ENCODE measurements at places on chromosomes 1 and 21.
A peak's percentile ranks its signal among the peaks of the same experiment; 100 is the strongest.

DNA sequence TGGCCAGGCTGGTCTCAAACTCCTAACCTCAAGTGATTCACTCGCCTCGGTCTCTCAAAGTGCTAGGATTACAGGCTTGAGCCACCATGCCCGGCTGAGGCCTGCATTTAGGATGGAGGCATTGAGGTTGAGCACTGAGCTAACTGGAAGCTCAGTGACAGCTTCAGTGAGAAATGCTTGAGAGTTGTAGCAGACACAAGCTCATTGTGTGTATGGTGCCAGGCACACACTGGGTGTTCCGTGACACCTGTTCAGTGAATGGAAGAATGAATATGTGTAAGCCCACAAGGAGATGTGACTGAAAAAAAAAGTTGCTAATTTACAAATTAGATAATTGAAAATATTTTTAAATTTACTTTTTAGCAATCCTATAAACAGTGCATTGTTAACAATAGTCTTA is 21.8 kb downstream of the LURAP1 start:
- no peak for DNase-seq

GRCh38 chr1:189269011-189269410 is 1208.7 kb downstream of the BRINP3 start:
- no peak for DNase-seq

- DNase-seq: no peak
These were observed 163.1 kb downstream of the KCNJ6 start for GRCh38 chr21:37753122-37753599.

DNA sequence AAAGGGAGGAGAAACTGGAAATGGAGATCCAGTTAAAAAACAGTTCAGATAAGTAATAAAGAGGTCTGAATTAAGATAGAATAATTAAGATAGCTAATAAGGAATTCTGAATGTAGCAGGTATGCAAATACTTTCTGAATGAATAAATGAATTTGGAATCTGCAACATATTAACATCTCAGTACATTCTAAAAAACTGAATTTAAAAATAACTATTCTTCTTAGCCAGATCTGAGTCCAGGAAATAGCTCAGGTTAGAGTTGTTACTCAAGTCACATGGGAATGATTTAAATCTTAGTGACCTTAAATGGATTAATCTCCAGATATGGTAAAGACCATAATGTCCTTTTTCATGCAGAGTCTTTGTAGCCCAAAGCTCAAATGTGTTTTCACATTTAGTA is 51.2 kb downstream of the EYA3 start:
- no peak for DNase-seq

GRCh38 chr1:21384620-21385019 is 55.3 kb upstream of the NBPF3 start:
- no peak for DNase-seq

DNA sequence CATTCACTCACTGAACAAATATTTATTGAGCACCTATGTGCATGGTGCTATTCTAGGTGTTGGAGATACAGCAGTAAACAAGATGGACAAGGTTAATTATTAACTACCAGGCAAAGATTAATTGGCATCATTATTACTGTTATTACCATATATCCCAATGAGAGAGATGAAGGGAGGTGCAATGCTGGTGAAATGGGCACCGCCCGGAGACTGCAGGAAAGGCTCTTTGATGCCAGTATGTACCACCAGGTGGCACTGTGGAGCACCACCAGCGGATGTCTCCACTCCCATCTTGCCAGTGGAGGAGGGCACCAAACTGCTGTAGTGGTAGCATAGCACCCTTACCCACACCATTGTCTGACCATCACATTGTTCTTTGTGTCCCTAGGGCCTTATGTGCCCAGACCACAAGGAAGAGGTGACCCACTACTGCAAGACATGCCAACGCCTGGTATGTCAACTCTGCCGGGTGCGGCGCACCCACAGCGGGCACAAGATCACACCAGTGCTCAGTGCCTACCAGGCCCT is 3.0 kb downstream of the TRIM46 start:
- peak; percentile 76 for DNase-seq

- DNase-seq: no peak
These were observed 126.6 kb downstream of the ACTL8 start for GRCh38 chr1:17881761-17882160.

DNA sequence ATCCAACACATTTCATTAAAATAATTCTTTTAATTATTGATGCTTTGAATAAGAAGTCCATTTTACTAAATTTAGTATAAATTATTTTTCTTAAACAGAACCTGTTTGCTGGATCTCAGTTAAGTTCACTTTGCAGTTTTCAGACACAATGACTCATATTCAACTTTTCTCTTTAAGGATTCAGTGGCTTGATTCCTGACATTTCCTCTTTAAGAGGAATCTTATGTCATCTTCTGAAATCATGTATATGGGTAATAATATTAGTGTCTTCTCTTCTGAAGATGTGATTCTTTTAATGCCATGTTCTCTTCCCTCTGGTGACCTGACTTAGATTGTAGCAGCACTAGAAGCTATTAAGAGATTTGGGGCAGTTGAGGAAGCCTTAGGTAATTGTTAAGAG is 12.6 kb downstream of the CREG1 start:
- DNase-seq: no peak

- no peak for DNase-seq
These were observed 275.4 kb downstream of the RPS6KC1 start for GRCh38 chr1:213326281-213327016.

DNA sequence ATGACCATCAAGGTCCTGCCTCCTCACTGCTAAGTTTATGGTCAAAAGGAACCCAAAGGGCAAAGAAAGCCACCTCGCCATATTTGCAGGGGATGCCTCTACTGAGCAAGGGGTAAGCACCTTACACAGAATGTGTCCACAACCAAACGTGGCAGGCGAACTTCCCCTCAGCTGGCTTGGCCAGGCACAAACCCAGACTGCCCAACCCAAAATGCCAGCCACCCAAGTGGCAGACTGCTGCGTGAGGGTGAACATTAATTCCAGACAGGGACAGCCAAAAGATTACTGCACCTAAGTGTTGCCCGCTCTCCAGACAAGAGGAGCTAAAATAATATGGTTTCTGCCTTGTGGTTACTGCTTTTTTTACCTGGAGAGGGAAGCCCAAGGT is 16.0 kb downstream of the ZNF697 start:
- DNase-seq: no peak

- DNase-seq: peak; percentile 79
These were observed at the start of gene SPOCD1 for GRCh38 chr1:31815752-31816500. Gene SPOCD1, minus strand, starts transcription at chr1:31816022. Its CDS starts 689 bp downstream, at chr1:31815333.

DNA sequence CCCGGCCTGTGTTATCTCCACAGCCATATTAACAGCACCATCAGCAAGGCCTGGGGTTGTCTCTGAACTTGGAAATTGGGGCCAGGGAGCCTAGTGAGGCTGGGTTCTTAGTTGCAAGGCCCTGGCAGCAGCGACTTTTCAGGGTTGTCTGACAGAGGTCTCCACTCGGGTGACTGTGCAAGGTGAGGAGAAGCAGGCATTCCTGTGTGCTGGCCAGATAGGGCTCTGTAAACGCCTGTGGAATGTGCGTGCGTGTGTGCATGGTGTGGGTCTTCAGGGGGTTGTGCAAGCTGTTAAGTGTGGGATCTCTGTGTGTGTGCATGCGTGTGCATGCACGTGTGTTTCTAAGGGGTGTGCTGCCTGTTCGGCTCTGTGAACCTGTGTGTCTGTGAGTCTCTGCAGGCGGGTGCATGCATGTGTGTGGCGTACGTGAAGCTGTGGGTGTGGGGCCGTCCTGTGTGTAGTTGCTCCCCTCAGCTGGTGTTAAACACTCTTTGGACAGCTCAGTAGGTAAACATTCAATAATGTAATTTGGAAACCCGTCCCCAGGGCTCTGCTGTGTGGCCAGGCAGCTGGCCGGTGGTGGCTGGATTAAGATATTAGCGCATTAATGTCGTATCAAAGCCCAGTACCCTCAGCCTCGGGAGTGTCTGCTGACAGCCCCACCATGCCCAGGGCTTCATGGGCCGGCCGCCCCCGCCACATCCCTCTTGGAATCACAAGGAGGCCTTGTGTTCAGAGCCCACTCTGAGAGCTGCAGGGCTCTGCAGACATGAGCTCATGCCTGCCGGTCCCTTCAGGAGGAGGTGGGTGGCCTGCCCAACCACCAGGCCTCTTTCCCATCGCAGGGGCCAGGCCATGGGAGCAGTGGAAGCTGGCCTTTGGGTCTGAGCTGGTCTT is 189.9 kb downstream of the FOXD2 start:
- no peak for DNase-seq

DNA sequence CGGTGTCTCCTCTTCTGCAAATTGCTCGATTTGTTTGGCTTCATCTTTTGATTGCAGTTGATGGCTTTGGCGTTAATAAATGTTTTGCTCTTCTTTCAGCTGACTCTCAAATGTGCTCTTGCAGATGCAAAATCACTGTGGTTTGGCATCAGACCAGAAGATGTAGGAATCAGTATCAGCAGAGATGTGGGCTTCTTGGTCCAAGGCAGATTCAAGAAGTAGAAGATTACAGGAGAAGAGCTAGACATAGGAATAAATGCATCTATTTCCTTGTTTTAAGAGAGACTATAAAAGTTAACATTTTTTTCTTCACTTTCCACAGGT is 59.8 kb upstream of the BACH1 start:
- DNase-seq: no peak

- no peak for DNase-seq
These were observed 12.9 kb downstream of the SRRM1 start for GRCh38 chr1:24656046-24656445.

GRCh38 chr21:35226328-35226727 is 177.2 kb upstream of the RUNX1 start:
- DNase-seq: no peak

DNA sequence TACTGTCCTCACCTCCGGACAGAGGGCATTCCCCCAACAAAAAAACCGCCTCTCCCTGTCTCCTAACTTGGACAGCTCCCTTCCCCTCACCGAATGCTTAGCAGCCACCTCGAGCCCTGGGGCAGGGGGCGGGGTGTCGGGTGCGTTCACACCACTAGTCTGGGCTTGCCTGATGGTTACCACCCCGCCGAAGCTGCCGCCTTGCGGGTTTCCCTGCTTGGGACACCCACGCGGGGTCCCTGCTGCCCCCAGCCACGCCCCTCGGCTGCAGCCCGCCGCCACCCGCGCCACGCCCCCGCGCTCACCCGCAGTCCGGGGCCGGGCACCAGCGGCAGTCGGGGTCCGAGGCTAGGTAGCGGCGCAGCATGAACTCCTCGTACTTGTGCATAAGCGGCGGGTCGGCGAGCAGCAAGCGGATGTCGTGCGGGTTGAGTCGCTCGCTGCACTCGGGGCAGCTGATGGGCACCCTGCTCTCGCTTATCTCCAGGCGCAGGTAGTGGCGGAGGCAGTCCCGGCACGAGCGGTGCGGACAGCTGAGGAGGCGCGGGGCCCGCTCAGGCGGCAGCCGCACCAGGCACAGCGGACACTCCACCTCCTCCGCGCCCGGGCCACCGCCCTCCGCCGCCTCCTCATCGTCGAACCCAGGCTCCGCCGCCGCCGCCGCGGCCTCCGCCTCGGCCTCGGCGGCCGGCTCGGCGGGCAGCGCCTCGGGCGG is 706 bp downstream of the RNF19B start:
- DNase-seq: peak; percentile 37

- no peak for DNase-seq
These were observed at the start of gene CFHR4 for GRCh38 chr1:196887515-196888239. Gene CFHR4, plus strand, starts transcription at chr1:196888052. Its CDS starts 99 bp downstream, at chr1:196888151.

DNA sequence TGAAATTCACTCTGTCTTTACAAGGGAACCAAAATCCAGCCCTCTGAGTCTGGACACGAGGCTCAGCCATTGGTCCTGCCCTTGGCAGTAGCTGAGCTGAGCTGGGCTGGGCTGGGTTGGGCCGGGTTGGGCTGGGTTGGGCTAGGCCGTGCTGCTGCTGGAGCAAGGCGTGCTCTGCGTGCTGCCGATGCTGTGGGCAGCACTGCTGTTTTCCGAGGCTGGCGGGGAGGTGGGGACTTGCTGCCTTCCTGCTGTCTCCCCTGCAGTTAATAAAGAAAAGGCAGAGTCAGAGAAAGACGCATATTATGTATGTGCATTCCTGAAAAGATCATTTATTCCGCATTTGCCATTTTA is 182.9 kb downstream of the CDC7 start:
- no peak for DNase-seq

- peak; percentile 59 for DNase-seq
These were observed 26.7 kb upstream of the RBM15 start for GRCh38 chr1:110312188-110313121.

GRCh38 chr1:169698976-169699375 is 12.4 kb downstream of the SELL start:
- DNase-seq: no peak

- DNase-seq: no peak
These were observed 13.5 kb upstream of the C1orf105 start for GRCh38 chr1:172406968-172407367.

GRCh38 chr1:11847667-11848372 is at the start of gene NPPA:
Gene NPPA, minus strand, starts transcription at chr1:11847783. Its CDS starts 99 bp downstream, at chr1:11847684.
- DNase-seq: no peak

GRCh38 chr1:16718908-16719533 is 21.3 kb upstream of the RNU1-4 start:
- DNase-seq: no peak

DNA sequence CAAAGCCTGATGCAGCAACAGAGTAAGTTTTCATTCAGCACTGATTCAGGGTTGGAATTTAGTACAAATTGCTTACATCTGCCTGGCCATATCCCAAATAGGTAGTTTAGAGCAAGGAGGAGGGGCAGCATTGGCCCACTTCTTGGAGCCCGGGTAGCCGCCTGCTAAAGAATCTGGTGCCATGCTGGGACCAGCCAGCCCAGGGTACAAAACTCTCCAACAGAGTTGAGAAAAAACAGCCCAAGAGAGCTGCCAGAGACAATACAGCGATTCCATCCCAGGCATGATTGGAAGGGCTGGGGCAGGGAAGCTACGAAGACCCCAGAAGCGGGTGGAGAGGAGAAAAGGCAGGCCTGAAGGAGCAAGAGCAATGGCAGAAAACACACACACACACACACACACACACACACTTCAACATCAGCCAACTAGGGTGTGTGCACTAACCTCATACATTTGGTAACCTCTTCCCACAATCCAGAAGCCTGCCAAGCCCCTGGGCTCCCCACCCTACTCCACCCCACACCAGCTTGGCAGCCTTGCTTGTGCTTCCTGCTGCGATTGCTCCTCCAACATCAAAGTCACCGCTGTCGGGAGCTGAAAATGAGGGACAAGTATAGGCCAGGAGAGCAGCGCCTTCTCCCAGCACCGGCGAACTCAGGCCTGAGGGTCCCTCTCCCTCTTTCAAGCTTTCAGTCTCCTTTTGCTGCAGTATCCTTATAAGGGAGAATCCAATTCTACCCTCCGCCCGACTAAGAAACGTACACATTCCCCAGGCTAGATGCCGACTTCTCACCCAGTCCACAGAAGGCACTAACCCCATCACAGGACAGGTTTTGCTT is 1.2 kb downstream of the PIK3C2B start:
- no peak for DNase-seq

GRCh38 chr1:167328816-167329483 is 108.3 kb downstream of the POU2F1 start:
- no peak for DNase-seq

DNA sequence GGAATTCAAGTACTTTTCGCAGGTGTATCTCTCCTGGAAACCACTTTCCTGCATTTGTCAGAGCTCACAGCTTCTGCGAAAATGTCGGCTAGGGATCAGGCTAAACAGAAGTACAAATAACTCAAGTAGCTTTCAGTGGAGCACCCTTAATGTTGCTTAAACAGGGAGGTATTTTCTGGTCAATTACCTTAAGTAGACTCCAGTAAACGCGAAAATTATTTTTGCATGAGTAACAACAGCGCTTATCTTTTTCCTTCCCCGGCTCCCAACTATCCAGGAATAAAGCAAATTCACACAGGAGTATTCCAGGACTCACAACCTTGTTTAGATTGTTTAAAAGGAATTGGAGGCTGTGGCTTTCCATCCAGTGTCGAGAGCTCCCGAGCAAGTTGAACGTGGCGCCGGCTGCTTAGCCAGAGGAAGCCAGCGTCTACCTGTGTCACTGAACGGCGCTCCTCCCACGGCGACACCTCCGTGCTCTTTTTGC is 7.3 kb upstream of the SIM2 start:
- no peak for DNase-seq
